ENCODE measurements at places on chromosomes 16 and 17.

DNA sequence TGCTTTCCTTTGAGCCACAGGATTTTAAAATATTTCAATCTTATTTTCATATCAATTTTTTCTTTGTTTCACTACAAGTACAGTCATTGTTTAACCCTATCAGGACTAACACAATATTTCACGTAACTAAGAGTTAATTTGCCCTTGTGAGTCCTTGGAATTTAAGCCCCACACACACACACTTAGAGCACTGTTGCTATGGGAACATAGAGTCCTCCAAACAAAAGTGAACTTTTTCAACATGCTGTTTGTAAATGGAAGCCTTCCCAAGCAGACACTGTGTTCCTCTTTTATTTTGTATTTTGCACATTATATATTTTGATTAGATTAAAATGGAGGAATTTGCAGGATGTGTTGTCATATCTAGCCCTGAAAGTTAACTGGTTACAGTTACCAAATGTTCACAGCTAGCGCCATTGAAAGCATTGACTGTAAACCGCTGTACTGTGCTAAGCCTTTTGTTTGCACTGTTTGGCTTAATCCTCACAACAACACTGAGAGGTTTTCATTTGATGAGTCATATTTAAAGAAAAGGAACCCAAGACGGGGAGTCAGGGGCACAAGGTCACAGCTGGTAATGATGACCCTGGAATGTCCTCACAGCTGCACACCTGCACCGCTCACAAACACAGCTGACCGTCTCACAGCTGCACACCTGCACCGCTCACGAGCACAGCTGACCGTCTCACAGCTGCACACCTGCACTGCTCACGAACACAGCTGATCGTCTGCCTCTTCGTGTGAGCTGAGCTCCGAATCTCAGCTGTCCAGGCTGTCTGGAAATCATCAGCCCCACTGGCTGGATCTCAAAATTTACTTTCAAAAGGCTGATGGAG lies 6.3 kb downstream of the HSBP1 start:
- no peak for DNase-seq

DNA sequence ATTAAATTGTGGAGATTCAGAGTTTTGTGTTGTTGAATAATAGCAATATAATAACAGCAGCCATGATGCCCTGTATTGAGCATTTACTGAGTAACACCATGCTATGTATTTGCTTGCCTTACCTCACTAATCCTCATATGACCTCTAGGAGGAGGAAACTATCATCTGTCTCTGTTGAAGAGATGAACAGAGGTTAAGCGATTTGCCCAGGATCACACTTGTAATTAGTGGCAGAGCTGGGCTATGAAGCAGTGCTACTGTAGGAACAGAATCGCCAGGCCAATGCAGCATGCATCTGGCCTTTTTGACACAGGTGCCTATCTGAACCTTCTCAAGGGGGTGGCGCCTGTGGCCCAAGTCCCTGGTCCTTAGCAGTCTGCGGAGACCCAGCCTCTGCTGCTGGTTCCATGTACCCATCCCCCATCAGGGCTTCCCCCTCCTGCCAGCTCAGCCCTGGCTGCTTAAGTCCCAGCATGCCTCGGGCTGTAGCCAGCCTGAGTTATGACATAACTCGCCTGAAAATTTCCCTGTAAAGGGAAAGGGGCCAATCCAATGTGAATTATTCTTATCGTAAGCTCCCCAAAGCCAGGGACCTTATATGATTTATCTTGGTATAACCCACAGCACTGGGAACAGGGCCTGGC lies 50.4 kb upstream of the HS3ST2 start:
- DNase-seq = no peak

GRCh38 chr16:14043278-14043677 lies 27.8 kb upstream of the MRTFB start:
- DNase-seq = no peak

DNA sequence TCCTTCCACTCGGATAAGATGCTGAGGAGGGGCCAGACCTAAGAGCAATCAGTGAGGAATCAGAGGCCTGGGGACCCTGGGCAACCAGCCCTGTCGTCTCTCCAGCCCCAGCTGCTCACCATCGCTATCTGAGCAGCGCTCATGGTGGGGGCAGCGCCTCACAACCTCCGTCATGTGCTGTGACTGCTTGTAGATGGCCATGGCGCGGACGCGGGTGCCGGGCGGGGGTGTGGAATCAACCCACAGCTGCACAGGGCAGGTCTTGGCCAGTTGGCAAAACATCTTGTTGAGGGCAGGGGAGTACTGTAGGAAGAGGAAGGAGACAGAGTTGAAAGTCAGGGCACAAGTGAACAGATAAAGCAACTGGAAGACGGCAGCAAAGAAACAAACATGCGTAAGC lies 12.4 kb downstream of the TP53 start:
- no peak for DNase-seq

- DNase-seq = no peak
Measured at GRCh38 chr17:3660311-3660891, 8.0 kb downstream of the TAX1BP3 start.

DNA sequence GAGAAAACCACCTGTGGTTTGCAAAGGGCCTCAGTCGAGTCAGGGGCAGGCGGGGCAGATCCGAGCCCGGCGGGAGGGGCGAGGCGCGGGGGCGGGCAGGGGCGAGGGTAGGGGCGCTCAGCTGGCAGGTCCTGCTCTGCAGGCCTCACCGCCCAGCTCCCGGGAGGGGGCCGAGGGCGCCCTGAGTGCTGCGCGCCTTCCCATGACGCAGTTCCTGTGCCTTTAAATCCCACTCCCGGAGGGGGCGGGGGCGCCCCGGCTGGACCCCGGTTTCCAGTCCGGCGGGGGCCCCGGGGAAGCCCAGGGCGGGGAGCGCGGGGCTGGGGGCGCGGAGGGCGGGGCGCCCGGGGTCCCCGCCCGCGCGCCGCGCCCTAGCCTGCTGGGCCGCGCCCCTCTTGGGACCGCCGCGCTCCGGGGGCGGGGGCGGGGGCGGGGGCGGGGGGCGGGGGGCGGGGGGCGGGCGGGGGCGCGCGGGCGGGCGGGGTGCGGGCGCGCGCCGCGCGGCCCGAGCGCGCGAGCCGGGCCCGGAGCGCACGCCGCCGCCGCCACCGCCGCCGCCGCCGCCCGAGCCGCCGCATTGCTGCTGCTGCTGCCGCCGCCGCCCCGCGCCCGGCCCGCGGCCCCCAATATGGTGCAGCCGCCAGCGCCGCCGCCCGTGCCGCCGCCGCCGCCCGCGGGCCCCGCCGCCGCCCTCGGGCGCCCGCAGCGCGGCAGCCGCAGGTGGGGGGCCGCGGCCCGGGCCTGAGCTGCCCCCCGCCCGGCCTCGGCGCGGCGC lies at the start of gene JPH3:
TSS of gene JPH3 (plus strand) at position 508 of the 775 bp plus-strand sequence. CDS start 639 bp downstream, outside the sequence.
- no peak for DNase-seq

- no peak for DNase-seq
Measured at GRCh38 chr16:79192904-79193303, 407.6 kb downstream of the MAF start.

- no peak for DNase-seq
Measured at GRCh38 chr16:12775656-12776236, 27.9 kb downstream of the CPPED1 start.

All from NCI-H2081 treated with DMSO at 0.1 percent for 48 hours (cell line).